ENCODE measurements at places on chromosomes 1 and 21.
A peak's percentile ranks its signal among the peaks of the same experiment; 100 is the strongest.

- DNase-seq, result no peak
Observed at GRCh38 chr1:59732214-59732955, 82.4 kb upstream of the HOOK1 start.

GRCh38 chr1:90405726-90406125 is 311.4 kb downstream of the BARHL2 start:
- no peak for DNase-seq

DNA sequence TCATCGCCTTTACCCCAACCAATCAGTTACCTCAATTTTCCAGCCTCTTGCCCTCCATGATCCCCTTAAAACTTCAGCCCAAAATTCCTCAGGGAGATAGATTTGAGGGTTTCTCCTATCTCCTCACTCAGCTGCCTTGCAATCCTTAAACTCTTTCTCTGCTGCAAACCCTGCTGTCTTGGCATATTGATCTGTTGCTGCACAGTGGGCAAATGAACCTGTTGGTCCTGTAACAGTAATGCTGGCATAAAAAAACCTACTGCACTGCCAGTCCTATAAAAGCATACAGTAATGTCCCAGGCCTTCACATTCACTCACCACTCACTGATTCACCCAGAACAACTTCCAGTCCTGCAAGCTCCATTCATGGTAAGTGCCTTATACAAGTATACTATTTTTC is 5.1 kb upstream of the TEDDM1 start:
- no peak for DNase-seq

- peak; percentile 35 for DNase-seq
Observed at GRCh38 chr1:246450611-246451251, 56.3 kb downstream of the SMYD3 start.

GRCh38 chr21:34771512-34772028 is 102.8 kb downstream of the CLIC6 start:
- no peak for DNase-seq

DNA sequence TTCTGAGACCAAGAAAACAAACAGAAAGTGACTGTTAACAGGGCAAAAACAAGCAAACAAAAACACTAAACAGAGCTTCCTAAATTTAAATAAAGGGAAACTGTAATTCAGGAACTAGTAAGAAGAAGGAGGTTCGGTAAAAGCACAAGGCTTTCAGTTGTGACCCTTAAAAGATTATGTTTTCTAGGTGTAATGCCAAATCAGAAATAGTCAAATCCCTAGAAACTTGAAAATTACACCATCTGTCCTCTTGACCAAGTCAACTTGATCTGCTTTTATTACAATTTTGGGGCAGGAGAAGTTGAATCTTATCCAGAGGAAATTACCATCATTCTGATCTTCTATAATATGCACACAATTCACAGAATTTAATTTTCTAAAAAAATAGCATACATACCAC is 754.0 kb upstream of the ADGRL4 start:
- no peak for DNase-seq

DNA sequence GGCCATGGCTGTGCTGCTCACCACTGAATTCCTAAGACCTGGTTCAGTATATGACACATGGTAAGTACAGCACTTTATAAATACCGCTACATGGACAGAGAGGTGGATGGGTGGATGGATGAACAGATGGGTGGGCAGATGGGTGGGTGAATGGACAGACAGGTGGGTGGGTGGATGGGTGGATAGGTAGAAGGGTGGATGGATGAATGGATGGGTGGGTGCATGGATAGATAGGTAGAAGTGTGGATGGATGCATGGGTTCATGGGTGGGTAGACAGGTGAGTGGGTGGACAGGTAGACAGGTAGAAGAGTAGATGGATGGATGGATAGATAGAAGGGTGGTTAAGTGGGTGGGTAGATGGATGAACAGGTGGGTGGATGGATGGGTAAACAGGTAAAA is 54.8 kb downstream of the TMCO4 start:
- no peak for DNase-seq

GRCh38 chr1:30748699-30749401 is 8.7 kb downstream of the LAPTM5 start:
- DNase-seq, result no peak

All from hematopoietic multipotent progenitor cell treated with erythropoietin and hydrocortisone succinate and interleukin-3 and kit ligand, for 15 days (in vitro differentiated cells).